GM23338 (cell line): ENCODE measurements at places on chromosomes 4 and X.

DNA sequence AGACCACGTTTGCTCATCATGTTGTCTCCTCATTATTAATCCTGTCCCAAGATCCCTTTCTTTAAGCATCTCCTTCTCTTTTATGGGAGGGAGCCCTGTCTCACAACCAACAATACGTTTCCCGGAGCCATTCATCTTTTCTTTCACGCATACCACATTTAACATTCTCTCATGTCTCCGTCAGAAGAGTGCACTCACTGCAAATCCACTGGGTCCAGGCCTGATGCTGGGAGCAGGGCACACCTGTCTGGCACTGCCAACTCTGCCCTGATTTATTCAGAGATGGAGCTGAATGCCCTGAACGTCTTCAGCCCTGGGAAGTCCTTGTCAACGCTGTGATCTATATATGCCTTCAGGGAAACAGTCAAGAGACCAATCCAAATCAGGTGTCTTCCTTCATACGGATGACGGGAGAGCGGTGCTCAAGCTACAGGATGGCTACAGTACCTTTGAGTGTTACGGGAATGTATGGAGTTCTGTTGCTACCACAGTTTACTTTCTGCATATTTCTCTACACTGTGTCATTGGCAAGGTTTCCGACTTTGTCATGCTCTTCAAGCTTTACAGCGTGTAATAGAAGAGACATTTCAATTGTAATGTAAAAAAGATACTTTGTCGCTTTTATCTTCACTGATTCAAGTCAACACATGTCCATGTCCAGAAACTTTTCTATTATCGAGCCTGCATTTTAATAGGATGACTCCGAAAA, 140.4 kb upstream of the SLITRK2 start:
- DNase-seq: no peak

- no peak for DNase-seq
These were observed 218.9 kb downstream of the HS3ST1 start for GRCh38 chr4:11209826-11210225.

GRCh38 chr4:143396695-143397094, 60.0 kb downstream of the GAB1 start:
- DNase-seq: peak; percentile 32

- no peak for DNase-seq
These were observed 215.8 kb downstream of the PCDH19 start for GRCh38 chrX:100194082-100194775.

DNA sequence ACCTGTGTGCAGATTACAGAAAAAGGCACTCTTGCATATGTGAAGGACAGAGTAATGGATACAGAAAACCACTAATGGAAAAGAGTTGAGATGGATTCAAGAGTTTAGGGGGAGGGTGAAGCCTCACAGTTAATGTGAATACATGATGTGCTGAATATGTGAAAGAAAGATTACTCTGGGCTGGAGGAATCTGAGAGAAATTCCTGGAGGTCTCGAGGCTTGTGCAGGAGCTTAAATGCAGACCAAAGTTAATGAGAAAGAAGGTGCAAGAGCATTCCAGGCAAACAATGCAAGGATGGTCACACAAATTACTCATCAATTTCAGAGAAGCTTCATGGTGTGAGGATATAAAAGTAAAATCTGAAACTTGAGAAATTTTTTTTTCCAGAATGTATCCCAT, 768.8 kb downstream of the STPG2 start:
- DNase-seq: no peak

- DNase-seq: no peak
These were observed 6.1 kb downstream of the TCEANC start for GRCh38 chrX:13659063-13659462.

DNA sequence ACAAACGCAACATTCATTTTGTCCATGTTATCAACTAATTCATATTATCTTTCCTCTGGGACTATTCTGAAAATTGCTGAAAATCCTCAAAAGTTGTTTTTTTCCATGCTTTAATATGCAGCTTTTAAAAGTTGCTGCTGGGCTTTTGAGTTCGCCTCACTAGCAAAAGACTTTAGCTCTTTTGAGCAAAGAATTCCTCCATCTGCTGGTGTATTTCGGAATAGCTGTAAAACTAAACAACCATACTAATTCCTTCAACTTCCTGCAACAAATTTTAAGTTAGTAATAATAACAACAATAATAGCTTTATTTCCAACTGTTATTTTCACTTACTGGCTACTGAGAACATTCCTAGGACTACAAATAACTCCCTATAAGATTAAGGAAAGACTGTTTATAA, 124.5 kb upstream of the PLAC1 start:
- DNase-seq: peak; percentile 35
